WTC11 (cell line): ENCODE measurements at places on chromosomes 16 and 17. TPM values are rescaled to one million over a fixed set of nuclear protein-coding genes. Genes with fewer than 3 reads are reported as not detected.

TAT gene
- total RNA-seq: 0.66 to 0.89 TPM (median 0.68 TPM) in 3 replicates

KRT24 gene
- total RNA-seq: not detected in 3 replicates

AMZ2 gene
- 54.6 to 79.0 TPM (median 73.6 TPM) in 3 replicates for total RNA-seq

ZSCAN10 gene
- 263 to 286 TPM (median 271 TPM) in 3 replicates for total RNA-seq

FBXO39 gene
- total RNA-seq: not detected in 3 replicates

FOXF1 gene
- 0.09 to 0.14 TPM in 2 of 3 replicates, not detected in the other for total RNA-seq

EFCAB3 gene
- not detected in 3 replicates for total RNA-seq

XYLT1 gene
- 16.0 to 25.0 TPM (median 20.5 TPM) in 3 replicates for total RNA-seq

LSM12 gene
- 96.8 to 102 TPM (median 98.0 TPM) in 3 replicates for total RNA-seq

NOTUM gene
- total RNA-seq: 1.2 to 1.9 TPM (median 1.7 TPM) in 3 replicates

ZG16 gene
- total RNA-seq: not detected in 3 replicates

SOX9 gene
- 8.1 to 9.0 TPM (median 8.9 TPM) in 3 replicates for total RNA-seq

KRT14 gene
- not detected in 3 replicates for total RNA-seq

SPHK1 gene
- total RNA-seq: 2.5 to 2.9 TPM (median 2.8 TPM) in 3 replicates

CES1 gene
- 1.5 to 2.1 TPM (median 2.0 TPM) in 3 replicates for total RNA-seq

PDILT gene
- not detected in 3 replicates for total RNA-seq

KRTAP3-2 gene
- total RNA-seq: not detected in 3 replicates

KRT17 gene
- 0.53 to 1.5 TPM (median 0.92 TPM) in 3 replicates for total RNA-seq

CCR7 gene
- 0.37 to 0.92 TPM (median 0.57 TPM) in 3 replicates for total RNA-seq

FOXL1 gene
- total RNA-seq: 0.23 to 0.34 TPM (median 0.33 TPM) in 3 replicates

CCL11 gene
- not detected in 3 replicates for total RNA-seq

TMEM235 gene
- 0.24 to 0.41 TPM (median 0.27 TPM) in 3 replicates for total RNA-seq

KRT20 gene
- 0.21 to 0.42 TPM (median 0.30 TPM) in 3 replicates for total RNA-seq
